Hematopoietic multipotent progenitor cell treated with erythropoietin and hydrocortisone succinate and interleukin-3 and kit ligand, for 8 days (in vitro differentiated cells): ENCODE measurements at places on chromosomes 13 and 19.
A peak's percentile ranks its signal among the peaks of the same experiment; 100 is the strongest.

- DNase-seq, result no peak
These were observed 76.2 kb downstream of the COL4A1 start for GRCh38 chr13:110230661-110231347.

GRCh38 chr19:32852216-32852615 is 17.4 kb downstream of the SLC7A9 start:
- DNase-seq, result no peak

- DNase-seq, result no peak
These were observed 401 bp downstream of the C19orf85 start for GRCh38 chr19:55464039-55464661.

- DNase-seq, result no peak
These were observed 2.7 kb downstream of the MCOLN1 start for GRCh38 chr19:7524992-7525739.

- DNase-seq, result no peak
These were observed 5.8 kb downstream of the RPL21 start for GRCh38 chr13:27257233-27257568.

DNA sequence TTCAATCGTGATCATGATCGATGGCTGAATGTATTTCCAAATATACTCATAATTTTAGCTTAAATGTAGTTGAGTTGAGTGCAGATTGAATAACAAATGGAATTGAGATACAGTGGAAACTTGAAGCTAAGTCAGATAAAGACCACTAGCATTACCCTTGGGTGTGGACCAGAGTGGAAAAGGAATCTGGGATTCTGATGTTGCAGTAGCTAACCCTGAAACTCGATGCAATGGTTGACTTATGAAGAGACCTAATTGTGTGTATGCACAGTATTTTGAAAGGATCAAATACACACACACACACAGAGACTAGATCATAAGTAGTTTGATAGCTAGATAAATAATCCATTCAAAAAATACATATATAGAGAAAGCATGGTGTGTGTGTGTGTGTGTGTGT is 135.8 kb downstream of the RXFP2 start:
- DNase-seq, result no peak

GRCh38 chr13:95207769-95208366 is 93.4 kb downstream of the ABCC4 start:
- peak; percentile 21 for DNase-seq

DNA sequence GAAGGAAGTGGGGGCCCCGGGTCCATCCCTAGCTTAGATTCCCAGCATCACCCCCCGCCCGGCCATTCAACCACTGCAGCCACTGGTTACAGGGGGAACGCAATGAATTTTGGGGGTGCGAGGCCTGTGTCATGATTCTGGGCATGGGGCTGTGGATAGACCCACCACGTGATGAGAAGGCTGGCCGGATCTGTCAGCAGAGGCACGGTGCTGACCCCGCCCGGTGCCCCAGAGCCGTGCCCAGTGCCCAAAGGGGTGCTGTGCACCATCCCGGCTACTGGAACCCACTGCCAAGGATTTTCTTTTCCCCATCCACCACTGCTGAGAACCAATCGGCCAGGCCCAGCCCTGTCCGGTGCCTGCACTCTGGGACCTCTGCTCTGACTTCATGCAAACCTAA is 27.4 kb downstream of the CLEC4M start:
- DNase-seq, result no peak

- DNase-seq, result no peak
These were observed 51.8 kb downstream of the MLLT1 start for GRCh38 chr19:6227936-6228325.

GRCh38 chr13:79522583-79522982 is 41.6 kb downstream of the NDFIP2 start:
- peak; percentile 97 for DNase-seq

GRCh38 chr19:13281567-13282291 is 131.5 kb downstream of the IER2 start:
- DNase-seq, result no peak

DNA sequence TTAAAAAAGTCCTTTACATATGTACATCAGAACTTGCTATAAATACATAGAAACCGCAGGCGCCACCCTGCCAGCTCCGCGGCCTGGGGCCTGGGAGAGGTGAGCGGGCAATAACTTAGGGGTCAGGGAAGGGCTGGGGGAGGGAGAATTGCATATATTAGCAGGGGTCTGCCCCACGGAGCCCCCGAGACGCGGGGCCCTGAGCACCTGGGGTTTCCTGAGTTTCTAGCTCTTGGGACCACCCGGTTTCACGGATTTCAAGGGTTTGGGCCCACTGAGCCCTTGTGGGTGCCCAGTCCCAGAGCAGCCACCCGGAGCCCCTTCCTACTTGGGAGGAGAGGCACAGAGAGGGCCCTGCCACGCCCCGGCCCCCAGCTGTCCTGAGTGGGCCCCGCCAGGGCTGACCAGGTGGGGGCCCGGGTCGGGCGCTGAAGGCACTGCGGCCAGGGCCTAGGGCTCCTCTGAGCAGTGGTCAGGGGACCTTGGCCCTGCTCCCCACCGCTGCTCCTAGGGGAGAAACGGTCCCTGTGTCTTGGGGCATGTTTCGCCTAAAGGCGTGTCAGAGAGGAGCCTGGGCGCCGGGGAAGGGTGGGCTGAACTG is 4.0 kb downstream of the GPX4 start:
- no peak for DNase-seq

DNA sequence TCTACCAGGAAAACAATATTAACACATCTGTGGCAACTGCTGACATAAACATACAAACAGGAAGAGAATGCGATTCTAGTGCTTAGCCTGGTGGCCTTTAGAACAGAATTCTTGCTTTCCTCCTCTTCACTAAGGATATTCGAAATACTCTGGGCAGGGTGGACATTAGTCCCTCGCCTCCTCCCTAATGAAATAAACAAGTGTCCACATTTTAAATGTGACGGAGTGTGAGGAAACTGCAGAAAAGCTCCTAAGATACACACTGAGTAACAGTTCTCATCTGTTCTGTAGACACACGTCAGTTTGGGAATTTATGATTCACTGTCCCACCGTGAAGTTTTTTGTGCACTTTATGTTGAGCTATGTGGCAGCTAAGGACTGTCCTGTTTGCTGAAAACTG is 639 bp downstream of the STARD13 start:
- no peak for DNase-seq

DNA sequence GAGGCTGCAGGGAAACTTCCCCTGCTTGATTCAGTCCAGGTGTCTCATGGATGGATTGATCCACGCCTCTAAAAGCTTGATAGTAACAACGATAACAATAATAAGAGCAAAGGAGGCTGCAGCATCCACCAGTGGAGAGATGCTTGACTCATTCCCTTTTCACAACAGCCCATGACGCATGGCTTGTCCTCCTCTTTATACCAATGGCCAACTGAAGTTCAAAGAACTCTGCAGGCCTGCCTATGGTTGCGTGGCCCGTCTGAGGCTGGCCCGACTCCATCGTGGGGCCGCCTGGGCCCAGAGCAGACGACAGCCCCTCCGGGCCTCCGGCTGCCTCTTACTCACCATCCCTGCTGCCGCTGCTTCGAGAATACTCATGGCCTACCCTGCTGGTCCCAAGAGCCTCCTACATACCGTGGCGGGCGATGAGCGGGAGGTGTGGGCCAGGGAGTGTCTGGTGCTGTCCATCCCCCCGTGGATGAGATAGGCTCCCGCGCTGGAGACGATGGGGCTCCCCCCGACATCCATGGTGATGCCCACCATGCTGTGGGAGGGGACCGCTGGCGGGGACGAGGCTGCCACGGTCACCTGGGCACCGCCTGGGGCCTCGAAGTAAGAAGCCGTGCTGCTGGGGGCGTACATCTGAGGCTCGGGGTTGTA is 61.8 kb upstream of the RANBP3 start:
- no peak for DNase-seq

DNA sequence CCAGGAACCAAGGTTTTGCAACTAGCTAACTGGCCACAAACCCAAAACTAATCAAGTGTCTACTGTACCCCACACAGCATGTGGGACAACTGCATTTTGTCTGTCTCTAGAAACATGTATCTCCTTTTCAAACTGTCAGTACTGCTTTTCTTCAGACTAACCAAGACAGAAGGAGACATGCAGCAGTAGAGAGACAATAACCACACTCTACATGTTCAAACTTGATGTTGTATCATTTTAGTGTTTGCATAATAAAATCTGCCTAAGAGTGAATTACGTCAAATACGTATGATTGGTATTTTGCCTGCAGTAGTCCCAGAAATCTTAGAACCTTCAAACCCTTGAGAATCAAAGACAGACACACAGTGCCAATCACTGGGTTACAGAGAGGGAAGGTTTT is 22.0 kb upstream of the FREM2 start:
- DNase-seq, result no peak

DNA sequence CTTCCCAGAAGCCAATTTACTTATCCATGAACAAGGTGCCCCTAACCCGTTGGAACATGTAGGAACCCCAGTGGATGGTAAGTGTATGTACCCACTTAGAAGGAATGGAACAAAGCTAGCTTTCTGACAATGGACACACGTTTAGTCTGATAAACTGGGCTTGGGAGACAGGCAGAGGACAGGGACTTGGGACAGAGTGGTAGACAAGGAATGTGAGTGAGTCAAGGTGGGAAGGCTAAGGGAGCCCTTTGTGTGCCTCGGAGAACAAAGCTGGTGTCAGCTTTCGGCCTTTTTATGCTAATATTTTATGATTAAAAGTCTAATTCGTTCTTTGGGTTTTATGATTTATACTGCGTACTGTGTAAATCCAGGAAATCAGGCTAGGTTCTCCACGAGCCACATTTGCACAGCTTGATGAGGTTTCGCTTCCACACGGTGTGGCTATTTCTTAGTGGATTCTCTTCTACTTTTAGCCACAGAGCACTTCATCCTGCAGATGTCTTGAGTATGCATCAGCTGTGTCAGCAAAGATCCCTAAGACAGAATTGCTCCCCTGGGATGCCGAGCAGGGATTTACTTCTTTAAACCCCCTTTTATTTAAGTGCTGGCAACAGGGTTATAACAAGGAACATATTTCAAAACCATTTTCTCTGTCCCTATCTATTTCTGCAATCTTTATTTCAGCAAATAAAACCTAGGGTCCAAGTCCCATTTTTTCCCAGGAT is 258.5 kb downstream of the DLEU7 start:
- no peak for DNase-seq

DNA sequence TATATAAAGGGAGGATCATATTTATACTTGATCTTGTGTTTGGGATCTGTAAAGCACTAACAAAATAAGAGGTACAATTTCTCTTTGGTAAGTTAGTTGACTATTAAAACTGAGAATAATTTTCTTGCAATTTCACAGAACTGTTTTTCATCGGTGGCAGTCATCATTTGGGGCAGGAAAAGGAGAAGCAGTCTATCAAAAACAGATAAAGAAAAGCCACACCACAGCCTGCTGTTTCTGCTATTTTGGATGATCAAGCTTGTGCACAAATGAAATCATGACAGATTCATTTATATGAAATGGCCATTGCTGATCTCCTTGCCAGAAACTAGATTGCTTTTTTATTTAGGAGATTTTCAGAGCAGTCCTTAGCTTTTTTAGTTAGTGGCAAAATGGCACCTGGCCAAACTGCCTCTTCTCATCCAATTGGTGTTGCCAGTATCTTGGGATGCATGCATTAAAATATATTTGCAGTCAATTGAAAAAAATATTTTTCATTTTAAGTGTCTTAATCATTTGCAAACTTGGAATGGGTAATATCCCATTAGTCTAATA is 326.0 kb downstream of the HS6ST3 start:
- DNase-seq, result no peak

DNA sequence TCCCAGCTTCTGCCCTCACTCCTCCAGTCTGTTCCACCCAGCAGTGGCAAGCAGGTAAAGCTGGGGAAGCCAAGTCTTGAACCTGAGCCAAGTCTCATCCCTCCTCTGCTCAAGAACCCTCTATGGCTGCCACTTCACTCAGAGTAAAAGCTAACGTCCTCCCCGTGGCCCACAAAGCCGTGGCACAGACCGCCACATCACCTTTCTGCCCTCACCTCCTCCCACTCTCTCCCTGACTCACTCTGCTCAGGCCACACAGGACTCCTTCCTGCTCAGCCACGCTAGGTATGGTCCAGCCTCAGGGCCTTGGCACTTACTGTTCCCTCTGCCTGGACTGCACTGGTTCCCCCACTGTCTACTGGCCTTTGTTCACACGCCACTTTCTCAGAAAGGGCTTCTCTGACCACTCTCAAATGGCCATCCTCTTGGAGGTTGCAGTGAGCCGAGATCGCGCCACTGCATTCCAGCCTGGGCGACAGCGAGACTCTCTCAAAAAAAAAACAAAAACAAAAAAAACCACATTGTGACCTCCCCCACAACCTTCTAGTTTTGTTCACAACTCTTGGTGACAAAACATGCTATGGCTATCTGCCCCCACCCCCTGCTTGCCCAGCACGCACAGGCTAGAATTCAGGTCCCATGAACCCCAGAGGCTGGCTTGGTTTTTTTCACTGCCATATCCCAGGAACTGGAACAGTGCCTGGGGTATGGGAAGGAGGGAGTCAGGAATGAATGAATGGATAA is 15.8 kb downstream of the NDUFB7 start:
- no peak for DNase-seq

DNA sequence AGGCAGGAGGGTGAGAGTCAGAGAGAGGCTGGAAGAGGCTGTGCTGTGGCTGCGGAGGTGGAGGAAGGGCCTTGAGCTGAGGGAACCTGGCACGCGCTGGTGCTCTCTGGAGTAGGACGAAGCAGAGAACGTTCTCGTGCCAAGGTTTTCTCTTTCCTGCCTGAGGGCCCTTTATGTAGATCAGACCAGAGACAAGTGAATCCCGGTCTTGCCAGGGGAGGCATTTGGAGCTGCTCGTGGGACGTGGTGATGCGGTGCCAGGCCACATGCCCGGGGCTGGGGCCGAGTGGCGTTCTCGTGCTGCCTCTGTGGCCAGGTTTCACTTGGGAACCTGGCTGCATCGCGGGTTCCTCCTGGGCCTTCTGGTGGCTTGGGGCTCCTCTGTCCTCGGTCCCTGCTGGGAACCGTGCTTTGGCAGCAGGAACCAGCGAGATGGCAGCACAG is 54.2 kb downstream of the KDM4B start:
- DNase-seq, result no peak

DNA sequence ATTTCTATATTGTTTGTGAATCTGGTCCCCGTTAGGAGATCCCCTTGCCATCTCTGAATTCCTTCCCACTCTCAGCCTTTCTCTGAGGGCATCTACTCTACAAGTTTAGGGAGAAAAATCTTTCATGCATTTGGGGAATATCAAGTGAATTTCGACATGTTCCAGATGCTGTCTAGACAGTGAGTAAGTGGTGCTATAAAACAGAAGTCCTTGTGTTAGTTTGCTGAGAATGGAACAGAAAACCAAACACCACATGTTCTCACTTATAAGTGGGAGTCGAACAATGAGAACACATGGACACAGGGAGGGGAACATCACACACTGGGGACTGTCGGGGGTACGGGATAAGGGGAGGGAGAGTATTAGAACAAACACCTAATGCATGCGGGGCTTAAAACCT is 5.1 kb downstream of the OR7A10 start:
- no peak for DNase-seq
